ENCODE measurements at places on chromosomes 7 and 10. TPM values are rescaled to one million over a fixed set of nuclear protein-coding genes. Genes with fewer than 3 reads are reported as not detected.

GRCh38 chr10:30793093-30793492 is 163.5 kb upstream of the LYZL2 start:
- no peak overlapping the region for H3K4me3 ChIP-seq
- no peaks in the 10 kb centered on the region for H3K27me3 ChIP-seq
- no peak for DNase-seq
- no peaks in the 10 kb centered on the region for H3K4me1 ChIP-seq
- no peaks in the 10 kb centered on the region for H3K36me3 ChIP-seq
- no peak overlapping the region for H3K27ac ChIP-seq

DNA sequence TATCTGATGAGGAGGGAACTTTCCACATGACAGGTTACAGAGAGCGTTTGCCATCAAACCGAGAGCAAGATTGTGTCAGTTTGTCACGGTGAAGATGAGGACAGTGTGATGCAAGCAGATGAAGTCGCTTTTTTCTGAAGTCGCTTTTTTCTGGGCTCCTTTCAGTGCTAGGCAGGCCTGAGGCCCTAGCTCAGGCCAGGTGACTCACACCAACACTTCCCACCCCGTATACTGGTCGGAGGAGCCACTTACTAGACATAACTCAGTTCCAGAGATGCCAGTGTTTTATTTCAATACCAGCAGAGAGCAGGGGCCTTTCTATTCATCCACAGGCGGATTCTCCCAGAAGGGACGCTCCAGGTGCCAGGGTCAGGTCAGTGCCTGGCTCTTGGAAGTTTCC is 58.9 kb downstream of the SFMBT2 start:
- no peaks in the 10 kb centered on the region for H3K4me1 ChIP-seq
- H3K36me3 ChIP-seq, result no peaks in the 10 kb centered on the region
- no peak for DNase-seq
- no peak overlapping the region for H3K27ac ChIP-seq
- no peak overlapping the region for H3K4me3 ChIP-seq

DNA sequence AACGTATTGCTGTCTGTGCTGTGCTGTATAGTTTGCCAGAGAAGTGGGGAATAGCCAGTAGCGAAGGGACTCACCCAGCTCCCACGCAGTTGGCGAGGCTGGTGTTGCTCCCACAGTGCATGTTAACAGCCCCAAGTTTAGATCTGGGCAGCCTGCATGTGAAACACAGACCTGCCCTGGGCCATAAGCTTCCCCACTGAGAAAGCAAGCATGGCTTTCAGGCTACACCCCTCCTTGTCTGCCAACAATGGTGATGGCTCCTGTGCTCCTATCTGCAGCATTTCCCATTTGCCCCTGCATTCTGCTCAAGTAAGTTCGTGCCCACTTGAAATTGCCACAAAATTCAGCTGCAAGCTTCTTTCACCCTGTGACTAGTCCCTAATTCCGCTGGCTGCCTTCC is 57.5 kb downstream of the IPMK start:
- H3K4me3 ChIP-seq, result no peak overlapping the region
- no peak for DNase-seq
- H3K4me1 ChIP-seq, result no peaks in the 10 kb centered on the region
- no peaks in the 10 kb centered on the region for H3K27me3 ChIP-seq
- no peaks in the 10 kb centered on the region for H3K36me3 ChIP-seq

- H3K4me3 ChIP-seq, result no peak overlapping the region
- no peak for DNase-seq
- no peaks in the 10 kb centered on the region for H3K27me3 ChIP-seq
- H3K36me3 ChIP-seq, result no peaks in the 10 kb centered on the region
- no peak overlapping the region for H3K27ac ChIP-seq
Measured at GRCh38 chr10:25820472-25820871, 113.6 kb upstream of the MYO3A start.

DNA sequence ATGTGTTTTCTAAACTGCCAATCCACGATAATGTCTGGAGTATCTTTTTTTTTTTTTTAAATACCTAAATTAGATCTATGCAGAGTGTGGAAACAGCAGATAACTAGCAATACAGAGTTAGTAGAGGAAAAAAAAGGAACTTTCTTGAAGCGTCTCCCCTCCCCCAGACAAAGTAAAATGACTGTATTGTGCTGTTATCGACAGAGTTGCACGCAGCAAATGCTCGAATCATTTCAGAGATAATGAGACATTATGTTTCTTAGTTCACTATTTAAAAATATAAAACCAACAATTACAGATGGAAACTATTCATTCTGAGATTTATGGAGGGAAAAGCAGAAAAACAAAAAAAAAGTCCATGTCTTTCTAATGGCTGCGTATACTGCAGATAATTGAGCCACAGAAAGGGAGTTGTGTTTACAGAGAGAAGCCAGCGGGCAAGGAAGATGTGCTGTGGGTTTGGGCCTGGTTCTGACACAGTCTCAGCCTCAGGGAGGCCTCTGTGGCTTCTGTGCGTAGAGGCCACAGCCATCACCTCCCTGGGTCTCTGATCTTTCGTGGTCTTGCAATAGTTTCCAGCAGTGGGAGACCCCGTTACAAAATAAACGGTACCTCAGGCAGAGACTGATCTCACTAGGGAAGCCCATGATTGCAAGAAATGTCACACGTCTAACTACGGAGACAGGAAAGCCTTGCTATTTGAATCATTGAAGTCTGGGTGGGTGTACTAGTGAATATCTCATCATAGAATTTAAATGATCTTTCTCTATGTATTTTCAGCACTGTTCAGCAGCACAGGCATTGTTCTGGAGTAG is 19.1 kb upstream of the KLF6 start:
- no peaks in the 10 kb centered on the region for H3K27me3 ChIP-seq
- no peak overlapping the region for H3K4me3 ChIP-seq
- H3K27ac ChIP-seq, result peak overlapping the region; percentile 86
- DNase-seq, result no peak
- peaks cover 3% of the 10 kb centered on the region for H3K4me1 ChIP-seq
- H3K36me3 ChIP-seq, result no peaks in the 10 kb centered on the region

The TMEM139 gene
- total RNA-seq, result 3.9 TPM

All from liver (tissue), 10 donors.